ENCODE measurements at places on chromosomes 13 and 19. TPM values are rescaled to one million over a fixed set of nuclear protein-coding genes. Genes with fewer than 3 reads are reported as not detected.

DNA sequence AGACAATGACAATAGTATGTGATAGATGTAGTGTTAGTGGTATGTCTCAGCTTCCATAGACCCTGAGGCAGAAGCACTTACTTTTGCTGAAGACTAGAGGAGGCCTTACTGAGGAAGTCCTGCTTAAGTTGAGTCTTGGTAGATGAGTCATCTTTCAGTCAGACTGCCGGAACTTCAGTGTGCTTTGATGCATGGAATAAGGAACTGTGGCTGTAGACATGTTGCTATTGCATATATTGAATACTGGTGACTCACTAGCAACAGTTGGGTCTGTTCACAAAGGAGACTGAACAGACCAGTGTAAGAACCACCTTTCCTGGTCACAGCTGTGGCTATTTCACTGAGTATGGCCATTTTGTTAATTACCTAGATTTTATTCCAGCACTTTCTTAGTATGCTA, 1000.6 kb downstream of the OLFM4 start:
- H3K27me3 ChIP-seq, result no peaks in the 10 kb centered on the region
- no peaks in the 10 kb centered on the region for H3K36me3 ChIP-seq

DNA sequence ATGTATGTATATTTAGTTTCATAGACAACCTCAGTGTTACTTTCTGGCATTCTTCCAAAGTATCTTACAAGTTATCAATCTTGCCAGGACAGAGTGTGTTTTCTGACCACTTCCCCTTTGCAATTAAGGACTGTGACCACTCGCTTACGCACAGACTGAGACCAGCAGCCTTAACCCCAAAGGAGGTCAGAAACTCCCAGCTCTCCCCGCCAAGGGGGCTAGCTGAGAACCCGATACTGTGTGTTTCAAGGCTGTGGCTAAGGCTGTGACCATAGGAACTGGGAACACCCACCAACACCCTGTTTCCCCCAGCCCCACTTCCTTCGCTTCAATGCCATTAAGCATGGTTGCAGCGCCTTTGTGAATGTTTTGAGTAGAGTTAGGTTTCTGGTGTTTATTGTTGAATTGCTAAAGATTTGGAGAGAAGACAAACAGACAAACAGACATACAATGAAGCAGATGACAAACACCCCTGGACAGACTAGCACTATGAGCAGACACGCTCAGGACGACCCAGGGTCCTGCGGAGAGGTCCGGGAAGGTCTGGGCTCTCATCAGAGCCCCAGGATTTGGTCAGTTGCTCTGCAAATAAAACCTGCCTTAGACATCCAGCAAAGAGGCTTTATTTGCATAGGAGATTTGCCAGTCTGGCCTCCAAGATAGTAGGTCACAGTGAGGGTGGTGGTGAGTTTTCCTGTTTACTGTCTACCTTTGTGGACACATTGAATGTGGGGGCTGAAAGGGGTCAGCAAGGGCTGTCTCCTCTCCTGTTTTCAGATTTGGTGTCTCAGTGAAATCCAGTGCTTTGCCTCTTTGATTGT, 25.0 kb upstream of the TNFSF11 start:
- no peaks in the 10 kb centered on the region for H3K36me3 ChIP-seq
- DNase-seq, result no peak
- H3K4me1 ChIP-seq, result peaks cover 13% of the 10 kb centered on the region
- no peak overlapping the region for H3K27ac ChIP-seq

- H3K4me3 ChIP-seq, result no peak overlapping the region
- no peaks in the 10 kb centered on the region for H3K27me3 ChIP-seq
- no peak overlapping the region for H3K27ac ChIP-seq
Measured at GRCh38 chr13:100491164-100491842, 97.3 kb downstream of the GGACT start.

DNA sequence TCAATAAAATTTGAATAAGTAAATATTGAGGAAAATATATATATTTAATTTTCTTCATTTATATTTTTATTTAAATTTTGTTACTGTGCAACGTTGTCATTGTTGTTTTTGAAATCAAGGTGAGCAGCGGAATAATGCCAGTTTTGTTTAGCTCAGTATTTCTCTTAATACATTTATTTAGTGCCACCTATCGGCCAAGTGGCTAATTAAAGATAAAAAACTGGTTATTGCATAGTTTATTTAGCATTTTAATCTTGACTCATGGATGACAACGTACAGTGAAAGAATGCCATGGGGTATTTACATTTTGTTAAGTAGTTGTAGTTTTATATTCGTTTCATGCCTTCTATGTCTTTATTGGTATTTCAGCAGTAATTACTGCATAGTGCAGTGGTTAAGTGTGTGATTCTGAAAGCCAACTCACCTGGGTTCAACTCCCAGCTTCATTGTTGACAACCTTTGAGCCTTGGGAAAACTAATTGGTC, 265.9 kb downstream of the MYO16 start:
- H3K4me3 ChIP-seq, result no peak overlapping the region
- no peaks in the 10 kb centered on the region for H3K4me1 ChIP-seq
- H3K36me3 ChIP-seq, result no peaks in the 10 kb centered on the region

GRCh38 chr19:55116859-55117662, at the start of gene PPP1R12C:
Gene PPP1R12C, minus strand, starts transcription at chr19:55117637. Its CDS starts 94 bp downstream, at chr19:55117543.
- H3K4me1 ChIP-seq, result peaks cover 29% of the 10 kb centered on the region
- H3K27me3 ChIP-seq, result no peaks in the 10 kb centered on the region
- H3K4me3 ChIP-seq, result peak within 1 kb of the TSS; percentile 98
- H3K27ac ChIP-seq, result peak within 1 kb of the TSS; percentile 89
- no peaks in the 10 kb centered on the region for H3K36me3 ChIP-seq

- H3K36me3 ChIP-seq, result no peaks in the 10 kb centered on the region
- DNase-seq, result no peak
- H3K4me1 ChIP-seq, result peaks cover 9% of the 10 kb centered on the region
- H3K4me3 ChIP-seq, result no peak overlapping the region
Measured at GRCh38 chr13:79992111-79992510, 348.8 kb downstream of the SPRY2 start.

- peaks cover 7% of the 10 kb centered on the region for H3K4me1 ChIP-seq
- no peaks in the 10 kb centered on the region for H3K27me3 ChIP-seq
- peak; percentile 23 for DNase-seq
- peak overlapping the region; percentile 87 for H3K4me3 ChIP-seq
- no peaks in the 10 kb centered on the region for H3K36me3 ChIP-seq
Measured at GRCh38 chr19:10193790-10194499, 808 bp downstream of the DNMT1 start.

DNA sequence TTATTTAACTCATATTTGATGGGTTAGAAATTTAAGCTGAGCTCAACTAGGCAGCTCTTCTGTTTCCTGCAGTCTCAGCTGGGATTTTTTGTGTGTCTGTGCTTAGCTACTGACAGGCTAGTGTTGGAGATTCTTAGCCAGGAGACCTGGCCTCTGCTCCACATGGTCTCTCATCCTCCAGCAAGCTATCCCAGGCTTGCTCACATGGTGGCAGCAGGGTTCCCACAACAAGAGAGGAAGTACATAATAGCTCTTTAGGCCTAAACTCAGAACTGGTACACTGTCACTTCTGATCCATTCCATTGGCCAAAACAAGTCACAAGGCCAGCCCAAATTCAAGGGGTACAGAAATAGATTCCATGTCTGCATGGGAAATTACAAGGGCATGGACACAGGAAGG, 406.2 kb downstream of the SUCLA2 start:
- no peaks in the 10 kb centered on the region for H3K27me3 ChIP-seq
- no peak overlapping the region for H3K4me3 ChIP-seq
- H3K27ac ChIP-seq, result no peak overlapping the region

COX6B2 gene
- total RNA-seq, result 0.20 TPM

SMIM24 gene
- total RNA-seq, result 81.2 TPM

DNA sequence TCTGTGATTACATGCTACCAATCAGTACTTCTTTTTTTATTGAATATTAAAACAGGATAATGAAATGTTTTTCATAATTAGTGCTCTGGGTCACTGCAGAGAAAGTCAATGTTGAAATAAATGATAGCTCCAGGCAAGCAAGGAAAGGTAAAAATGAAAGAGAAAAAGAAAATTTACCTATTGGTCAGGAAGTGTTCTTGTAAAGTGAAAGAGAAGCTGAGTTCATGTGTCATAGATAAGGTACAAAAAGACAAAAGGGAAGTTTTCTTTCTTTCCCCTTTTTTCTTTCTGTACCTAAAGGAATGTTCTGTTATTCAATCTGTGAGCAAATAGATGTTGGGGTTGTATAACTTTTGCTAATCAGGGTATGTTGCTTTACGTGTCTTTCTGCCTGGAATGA, 197.0 kb downstream of the PCDH9 start:
- H3K4me1 ChIP-seq, result no peaks in the 10 kb centered on the region
- no peaks in the 10 kb centered on the region for H3K36me3 ChIP-seq
- H3K27me3 ChIP-seq, result no peaks in the 10 kb centered on the region
- no peak overlapping the region for H3K27ac ChIP-seq

ANGPTL8 gene
- total RNA-seq, result 25.5 TPM

MUC16 gene
- total RNA-seq, result 2.5 TPM

GRCh38 chr19:18895038-18895823, 727 bp downstream of the CERS1 start:
- H3K27ac ChIP-seq, result no peak overlapping the region
- peak; percentile 50 for DNase-seq
- no peaks in the 10 kb centered on the region for H3K36me3 ChIP-seq
- peaks cover 4% of the 10 kb centered on the region for H3K27me3 ChIP-seq
- peaks cover 6% of the 10 kb centered on the region for H3K4me1 ChIP-seq

GRCh38 chr13:41956272-41956671, 4.6 kb downstream of the VWA8 start:
- no peaks in the 10 kb centered on the region for H3K36me3 ChIP-seq
- H3K27ac ChIP-seq, result no peak overlapping the region
- no peak for DNase-seq
- peaks cover 5% of the 10 kb centered on the region for H3K4me1 ChIP-seq
- H3K27me3 ChIP-seq, result no peaks in the 10 kb centered on the region

ZNF540 gene
- 0.76 TPM for total RNA-seq

GRCh38 chr19:52398081-52398441, 412 bp downstream of the ZNF528 start:
- H3K4me3 ChIP-seq, result peak overlapping the region; percentile 70
- H3K4me1 ChIP-seq, result no peaks in the 10 kb centered on the region
- peaks cover 3% of the 10 kb centered on the region for H3K36me3 ChIP-seq
- no peaks in the 10 kb centered on the region for H3K27me3 ChIP-seq
- peak overlapping the region; percentile 93 for H3K27ac ChIP-seq

DNA sequence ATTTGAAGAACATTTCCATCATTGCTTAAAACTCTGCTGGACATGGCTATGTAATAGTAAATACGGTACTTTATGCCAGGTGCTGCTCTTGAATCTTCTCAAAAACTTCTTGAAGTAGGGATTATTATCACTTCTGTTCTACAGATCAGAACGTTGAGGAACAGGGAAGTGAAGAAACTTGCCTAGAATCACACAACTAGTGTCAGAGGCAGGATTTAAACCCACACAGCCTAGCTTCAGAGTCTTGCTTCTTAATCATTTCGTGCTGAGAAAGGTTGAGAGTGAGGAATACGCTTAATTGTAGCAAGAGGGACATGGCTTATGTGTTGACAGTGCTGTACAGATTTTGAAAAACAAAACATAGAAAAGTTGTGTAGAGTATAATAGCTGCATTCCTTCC, 13.5 kb downstream of the TM9SF2 start:
- DNase-seq, result no peak
- no peak overlapping the region for H3K4me3 ChIP-seq
- no peaks in the 10 kb centered on the region for H3K36me3 ChIP-seq
- no peak overlapping the region for H3K27ac ChIP-seq

GRCh38 chr13:32430018-32430747, 2.3 kb upstream of the N4BP2L1 start:
- H3K4me1 ChIP-seq, result peaks cover 15% of the 10 kb centered on the region
- H3K27ac ChIP-seq, result no peak overlapping the region
- DNase-seq, result no peak
- H3K4me3 ChIP-seq, result no peak overlapping the region
- H3K36me3 ChIP-seq, result no peaks in the 10 kb centered on the region

- DNase-seq, result no peak
- H3K36me3 ChIP-seq, result no peaks in the 10 kb centered on the region
- peaks cover 34% of the 10 kb centered on the region for H3K4me1 ChIP-seq
Measured at GRCh38 chr13:98541191-98541590, 35.7 kb downstream of the STK24 start.

DNA sequence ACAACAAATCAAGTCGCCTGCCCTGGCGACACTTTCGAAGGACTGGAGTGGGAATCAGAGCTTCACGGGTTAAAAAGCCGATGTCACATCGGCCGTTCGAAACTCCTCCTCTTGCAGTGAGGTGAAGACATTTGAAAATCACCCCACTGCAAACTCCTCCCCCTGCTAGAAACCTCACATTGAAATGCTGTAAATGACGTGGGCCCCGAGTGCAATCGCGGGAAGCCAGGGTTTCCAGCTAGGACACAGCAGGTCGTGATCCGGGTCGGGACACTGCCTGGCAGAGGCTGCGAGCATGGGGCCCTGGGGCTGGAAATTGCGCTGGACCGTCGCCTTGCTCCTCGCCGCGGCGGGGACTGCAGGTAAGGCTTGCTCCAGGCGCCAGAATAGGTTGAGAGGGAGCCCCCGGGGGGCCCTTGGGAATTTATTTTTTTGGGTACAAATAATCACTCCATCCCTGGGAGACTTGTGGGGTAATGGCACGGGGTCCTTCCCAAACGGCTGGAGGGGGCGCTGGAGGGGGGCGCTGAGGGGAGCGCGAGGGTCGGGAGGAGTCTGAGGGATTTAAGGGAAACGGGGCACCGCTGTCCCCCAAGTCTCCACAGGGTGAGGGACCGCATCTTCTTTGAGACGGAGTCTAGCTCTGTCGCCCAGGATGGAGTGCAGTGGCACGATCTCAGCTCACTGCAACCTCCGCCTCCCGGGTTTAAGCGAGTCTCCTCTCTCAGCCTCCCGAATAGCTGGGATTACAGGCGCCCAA, at the start of gene LDLR:
Gene LDLR (plus strand): TSS at position 210 of the 760 bp plus-strand sequence. CDS start 86 bp downstream, at position 296.
- H3K36me3 ChIP-seq, result no peaks in the 10 kb centered on the region
- peaks cover 35% of the 10 kb centered on the region for H3K4me1 ChIP-seq
- no peaks in the 10 kb centered on the region for H3K27me3 ChIP-seq
- H3K4me3 ChIP-seq, result peak within 1 kb of the TSS; percentile 60

YIPF2 gene
- 123 TPM for total RNA-seq

GRCh38 chr13:40488869-40489391, 177.5 kb downstream of the FOXO1 start:
- DNase-seq, result no peak
- H3K4me1 ChIP-seq, result no peaks in the 10 kb centered on the region
- peaks cover 9% of the 10 kb centered on the region for H3K27me3 ChIP-seq
- no peak overlapping the region for H3K4me3 ChIP-seq
- H3K36me3 ChIP-seq, result no peaks in the 10 kb centered on the region

RFPL4AL1 gene
- not detected for total RNA-seq

DNA sequence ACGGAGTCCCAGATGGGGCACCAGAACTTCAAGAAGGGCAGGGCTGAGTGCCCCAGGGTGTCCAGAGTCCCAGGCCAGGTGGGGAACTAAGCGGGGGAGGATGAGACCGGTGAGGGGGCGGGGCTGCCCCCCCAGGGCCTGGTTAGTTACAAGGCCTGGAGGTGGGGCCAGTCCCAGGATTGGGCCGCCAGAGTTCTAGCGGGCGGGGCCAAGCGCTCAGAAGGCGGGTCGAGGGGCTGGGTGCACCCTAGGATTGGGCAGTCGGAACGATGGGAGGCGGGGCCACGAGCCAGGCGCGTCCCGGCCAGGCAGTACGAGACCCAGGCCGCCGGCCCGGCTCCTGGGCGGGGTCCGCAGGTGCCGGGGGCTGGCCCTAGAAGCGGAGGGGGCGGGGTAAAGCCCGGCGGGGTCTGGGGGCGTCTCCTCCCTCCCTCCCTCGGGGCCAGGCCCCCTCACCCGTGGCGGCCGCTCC, 571 bp downstream of the ZNF653 start:
- peak overlapping the region; percentile 53 for H3K4me3 ChIP-seq
- DNase-seq, result peak; percentile 98
- peak overlapping the region; percentile 94 for H3K27ac ChIP-seq
- H3K36me3 ChIP-seq, result no peaks in the 10 kb centered on the region
- H3K4me1 ChIP-seq, result peaks cover 5% of the 10 kb centered on the region

All from hepatocyte (in vitro differentiated cells).